ENCODE measurements at places on chromosomes 16 and 17.

DNA sequence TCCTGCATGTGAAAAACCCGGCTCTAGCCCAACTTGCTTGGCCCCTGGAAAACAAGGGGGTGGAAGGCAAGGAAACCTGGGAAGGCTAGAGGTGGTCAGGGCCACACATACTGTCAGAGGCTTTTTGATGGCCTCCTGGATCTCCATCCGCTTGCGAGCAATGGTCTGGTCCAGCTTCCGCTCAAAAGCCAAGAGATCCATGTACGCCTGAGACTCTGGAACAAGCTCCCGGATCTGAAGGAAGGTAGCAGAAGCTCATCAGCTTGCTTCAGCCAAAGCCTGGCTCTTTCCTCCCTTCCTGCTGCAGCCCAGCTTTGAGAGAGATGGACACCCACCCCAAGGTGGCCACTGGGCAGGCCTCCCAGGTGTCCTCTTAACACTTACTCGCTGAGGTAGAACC is 5.7 kb downstream of the SMARCD2 start:
- DNase-seq: no peak

- no peak for DNase-seq
Measured at GRCh38 chr16:65837464-65837863, 529.0 kb upstream of the CDH5 start.

DNA sequence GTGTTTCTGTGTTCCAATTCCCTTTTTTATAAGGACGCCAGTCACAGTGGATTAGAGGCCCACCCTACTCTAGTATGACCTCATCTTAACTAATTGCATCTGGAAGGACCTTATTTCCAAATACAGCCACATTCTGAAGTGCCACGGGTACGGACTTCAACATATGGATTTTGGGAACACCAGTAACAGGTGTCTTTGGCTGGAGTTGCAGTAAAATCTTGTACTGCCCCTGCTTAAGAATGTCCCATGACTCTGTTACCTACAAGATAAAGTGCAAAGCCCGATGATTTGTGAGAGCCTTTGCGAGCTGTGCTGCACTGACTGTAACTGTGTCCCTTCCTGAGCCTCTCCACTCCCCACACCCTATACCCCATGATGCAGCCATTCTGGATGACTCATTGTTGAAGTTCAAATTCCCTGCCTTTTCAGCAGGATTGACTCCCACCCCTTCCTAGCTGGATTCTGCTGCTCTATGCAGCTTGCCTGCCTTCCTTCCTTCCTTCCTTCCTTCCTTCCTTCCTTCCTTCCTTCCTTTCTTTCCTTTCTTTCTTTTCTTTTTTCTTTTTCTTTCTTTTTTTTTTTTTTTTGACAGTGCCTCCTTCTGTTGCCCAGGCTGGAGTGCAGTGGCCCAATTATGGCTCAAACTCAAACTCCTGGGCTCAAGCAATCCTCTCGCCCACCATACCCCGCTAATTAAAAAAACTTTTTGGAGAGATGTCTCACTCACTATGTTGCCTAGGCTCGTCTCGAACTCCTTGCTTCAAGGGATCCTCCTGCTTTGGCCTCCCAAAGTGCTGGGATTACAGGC is 2.1 kb downstream of the HCRT start:
- no peak for DNase-seq

- no peak for DNase-seq
Measured at GRCh38 chr17:56727876-56728617, 105.7 kb downstream of the C17orf67 start.

DNA sequence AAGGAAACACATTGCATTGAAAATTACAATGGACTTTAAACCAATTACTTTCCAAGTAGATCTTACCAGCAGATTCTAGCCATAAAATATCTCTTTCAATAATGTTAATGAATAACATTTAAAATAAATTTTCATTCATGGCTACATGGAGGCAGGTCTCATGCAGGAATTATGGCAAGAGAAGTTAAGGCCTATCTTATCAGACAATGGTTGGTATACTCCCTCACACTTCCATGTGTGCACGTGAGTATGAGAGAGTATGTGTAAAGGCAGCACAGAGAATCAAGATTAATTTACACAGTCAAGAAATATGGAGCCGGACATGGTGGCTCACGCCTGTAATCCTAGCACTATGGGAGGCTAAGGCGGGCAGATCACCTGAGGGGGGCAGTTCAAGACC is 76.5 kb downstream of the HELZ start:
- DNase-seq: no peak

DNA sequence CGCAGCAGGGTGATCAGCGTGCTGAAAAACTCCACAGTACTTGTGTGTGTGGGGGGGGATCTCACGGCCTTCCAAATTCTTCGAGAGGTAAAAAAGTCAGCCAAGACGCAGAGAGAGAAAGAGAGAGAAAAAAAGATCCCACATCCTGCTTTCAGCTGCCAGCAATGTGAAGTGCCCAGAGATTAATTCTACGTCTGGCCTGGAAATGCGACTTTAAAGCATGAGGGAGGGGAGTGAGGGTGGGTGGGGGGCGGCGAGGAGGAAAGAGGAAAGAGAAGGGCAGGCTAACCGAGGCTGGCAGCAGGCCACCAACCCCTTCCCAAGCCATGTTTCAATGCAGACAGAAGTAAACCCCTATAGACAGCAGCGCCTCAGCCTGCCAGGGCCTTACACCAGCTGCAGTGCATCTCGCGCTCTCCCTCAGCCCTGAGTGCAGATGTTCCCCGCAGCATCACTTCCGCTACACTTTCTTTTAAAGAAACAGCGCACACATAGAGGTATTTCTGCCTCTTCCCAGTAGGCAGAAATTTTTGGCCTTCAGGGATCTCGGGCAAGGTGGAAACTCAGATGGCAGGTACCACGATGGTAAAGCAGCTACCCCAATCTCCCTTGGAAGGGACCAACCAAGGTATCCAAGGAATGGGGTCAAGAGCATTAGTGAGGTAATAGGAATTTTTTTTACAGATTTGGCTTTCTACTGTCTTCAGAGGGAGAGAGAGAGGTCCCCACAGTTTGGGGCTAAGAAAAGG is 87.8 kb downstream of the SMG6 start:
- DNase-seq: peak; percentile 63
